Spinal cord (tissue), 10 donors: ENCODE measurements at places on chromosomes 5 and 9.

- no peak overlapping the region for H3K27ac ChIP-seq
- H3K4me1 ChIP-seq, result no peaks in the 10 kb centered on the region
- DNase-seq, result no peak
- H3K4me3 ChIP-seq, result no peak overlapping the region
- no peaks in the 10 kb centered on the region for H3K27me3 ChIP-seq
- no peaks in the 10 kb centered on the region for H3K36me3 ChIP-seq
These were observed 120.6 kb upstream of the NIPBL start for GRCh38 chr5:36755920-36756488.

GRCh38 chr9:33465596-33466564, 7.8 kb downstream of the NOL6 start:
- H3K36me3 ChIP-seq, result peaks cover 95% of the 10 kb centered on the region
- no peaks in the 10 kb centered on the region for H3K4me1 ChIP-seq
- H3K4me3 ChIP-seq, result no peak overlapping the region

DNA sequence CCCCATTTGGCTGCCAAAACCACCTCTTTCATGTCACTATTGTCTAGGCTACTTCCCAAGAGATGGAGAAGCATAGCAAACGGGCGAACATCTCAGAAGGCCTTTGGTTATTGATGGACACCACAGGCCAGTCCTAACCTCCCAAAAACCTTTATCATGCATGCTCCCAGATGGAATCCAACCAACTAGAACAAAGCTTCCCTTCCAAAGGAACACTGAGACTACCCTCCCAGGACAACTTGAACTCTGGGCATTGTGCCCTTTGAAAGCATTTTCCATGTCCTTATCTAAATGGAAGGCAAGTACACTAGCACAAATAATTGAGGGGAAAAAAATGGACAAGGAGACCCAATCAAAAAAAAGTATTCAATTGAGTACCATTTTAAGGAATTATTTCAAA, 65.6 kb downstream of the SPOCK1 start:
- H3K36me3 ChIP-seq, result no peaks in the 10 kb centered on the region
- no peaks in the 10 kb centered on the region for H3K27me3 ChIP-seq

DNA sequence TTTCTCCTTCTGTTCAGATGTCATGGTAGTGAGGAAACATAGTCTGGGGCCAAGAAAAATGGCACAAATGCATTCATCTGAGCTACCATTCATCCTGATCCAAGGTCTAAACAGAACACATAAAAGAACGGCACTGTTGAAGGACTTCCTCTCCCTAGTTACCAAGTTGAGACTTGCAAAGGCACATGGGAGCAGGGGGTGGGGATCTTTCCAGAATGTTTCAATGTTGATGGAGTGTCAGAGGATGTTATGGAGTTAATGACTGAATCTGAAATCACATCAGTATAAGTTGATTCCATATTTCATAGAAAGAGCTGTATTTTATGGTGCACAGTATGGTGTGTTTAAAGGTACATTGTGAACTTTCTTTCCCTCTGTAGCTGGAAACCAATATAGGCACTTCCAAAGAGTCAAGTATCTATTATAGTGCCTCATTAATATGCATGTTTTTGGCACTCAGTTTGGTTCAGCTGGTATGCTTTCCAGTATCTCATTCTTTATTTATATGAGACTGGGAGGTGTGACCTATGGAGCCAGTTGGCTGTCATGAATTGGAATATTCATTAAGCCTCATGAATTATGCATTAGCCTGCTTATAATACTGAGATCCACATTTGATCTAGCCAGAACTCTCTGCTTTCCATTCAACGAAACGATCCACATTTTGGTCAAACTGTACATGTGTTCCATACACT, 603.0 kb downstream of the NR2F1-AS1 start:
- H3K4me3 ChIP-seq, result no peak overlapping the region
- no peaks in the 10 kb centered on the region for H3K27me3 ChIP-seq
- DNase-seq, result peak; percentile 91
- H3K36me3 ChIP-seq, result no peaks in the 10 kb centered on the region
- H3K4me1 ChIP-seq, result peaks cover 4% of the 10 kb centered on the region

DNA sequence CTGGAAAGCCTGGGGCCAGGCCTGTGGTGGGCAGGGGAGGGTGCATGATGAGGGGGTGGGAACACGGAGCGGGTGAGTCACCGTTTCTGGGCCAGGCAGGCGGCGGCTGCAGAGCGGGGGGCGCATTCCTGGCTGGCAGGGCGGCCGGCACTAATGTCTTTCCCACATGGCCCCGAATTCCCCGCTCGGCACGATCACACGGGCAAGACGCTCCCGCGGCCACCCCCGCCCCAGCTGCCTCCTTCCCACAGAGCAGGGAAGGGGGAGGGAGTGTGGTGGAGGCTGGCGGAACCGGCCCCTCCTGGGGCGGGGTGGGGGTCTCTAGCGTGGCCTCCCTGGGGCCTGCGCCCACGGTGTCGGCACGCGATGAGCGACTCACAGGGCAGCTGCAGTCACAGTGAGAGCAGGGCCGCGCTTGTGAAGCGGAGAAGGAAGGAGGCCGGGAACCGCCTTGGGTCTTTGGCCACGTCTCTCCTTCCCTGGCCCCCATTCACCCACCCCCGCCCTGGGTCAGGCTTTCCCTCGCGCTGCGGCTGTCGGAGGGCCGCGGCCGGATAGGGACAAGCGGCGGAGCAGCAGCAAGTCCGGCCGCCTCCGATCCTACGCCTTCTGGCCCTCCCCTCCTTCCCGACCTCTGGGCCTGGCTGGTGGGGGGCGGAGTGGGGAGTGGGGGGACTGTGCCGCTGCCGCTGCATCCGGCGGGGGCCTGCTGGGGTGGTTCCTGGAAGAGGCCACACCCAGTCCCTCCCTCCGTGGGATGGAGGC, 48.9 kb downstream of the CXXC5 start:
- H3K36me3 ChIP-seq, result peaks cover 3% of the 10 kb centered on the region
- H3K27ac ChIP-seq, result peak overlapping the region; percentile 96
- H3K4me3 ChIP-seq, result peak overlapping the region; percentile 28
- no peak for DNase-seq
- H3K27me3 ChIP-seq, result no peaks in the 10 kb centered on the region

GRCh38 chr5:124477577-124477976, 268.9 kb downstream of the ZNF608 start:
- no peak overlapping the region for H3K27ac ChIP-seq
- H3K36me3 ChIP-seq, result no peaks in the 10 kb centered on the region
- peaks cover 4% of the 10 kb centered on the region for H3K4me1 ChIP-seq
- no peak for DNase-seq

DNA sequence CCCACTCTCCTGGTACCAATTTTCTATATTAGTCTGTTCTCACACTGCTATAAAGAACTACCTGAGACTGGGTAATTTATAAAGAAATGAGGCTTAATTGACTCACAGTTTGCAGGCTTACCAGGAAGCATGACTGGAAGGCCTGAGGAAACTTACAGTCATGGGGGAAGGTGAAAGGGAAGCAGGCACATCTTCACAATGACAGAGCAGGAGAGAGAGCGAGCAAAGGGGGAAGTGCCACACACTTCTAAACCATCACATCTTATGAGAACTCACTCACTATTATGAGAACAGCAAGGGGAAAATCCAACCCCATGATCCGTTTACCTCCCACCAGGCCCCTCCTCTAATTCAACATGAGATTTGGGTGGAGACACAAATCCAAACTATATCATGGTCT, 72.2 kb downstream of the ATG10 start:
- no peaks in the 10 kb centered on the region for H3K36me3 ChIP-seq
- DNase-seq, result no peak
- H3K27ac ChIP-seq, result no peak overlapping the region
- no peak overlapping the region for H3K4me3 ChIP-seq
- H3K27me3 ChIP-seq, result no peaks in the 10 kb centered on the region

DNA sequence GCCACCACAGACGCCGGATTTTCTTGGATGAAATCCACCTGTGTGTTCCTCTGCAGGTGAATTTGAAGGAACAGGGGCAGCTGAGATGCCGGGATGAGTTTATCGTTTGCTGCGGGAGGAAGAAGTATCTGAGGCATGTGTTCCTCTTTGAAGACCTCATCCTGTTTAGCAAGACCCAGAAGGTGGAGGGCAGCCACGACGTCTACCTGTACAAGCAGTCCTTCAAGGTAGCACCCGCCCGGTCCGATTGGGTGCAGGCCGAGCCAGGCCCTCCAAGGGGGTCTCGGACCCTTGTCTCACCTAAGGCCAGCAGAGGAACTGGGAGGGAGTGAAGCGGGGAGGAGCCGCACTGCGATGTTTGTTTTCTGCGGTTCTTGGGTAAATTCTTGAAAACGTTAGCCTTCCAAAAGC, 18.4 kb upstream of the LRRC14B start:
- no peak overlapping the region for H3K4me3 ChIP-seq
- peaks cover 53% of the 10 kb centered on the region for H3K36me3 ChIP-seq
- peaks cover 28% of the 10 kb centered on the region for H3K4me1 ChIP-seq

DNA sequence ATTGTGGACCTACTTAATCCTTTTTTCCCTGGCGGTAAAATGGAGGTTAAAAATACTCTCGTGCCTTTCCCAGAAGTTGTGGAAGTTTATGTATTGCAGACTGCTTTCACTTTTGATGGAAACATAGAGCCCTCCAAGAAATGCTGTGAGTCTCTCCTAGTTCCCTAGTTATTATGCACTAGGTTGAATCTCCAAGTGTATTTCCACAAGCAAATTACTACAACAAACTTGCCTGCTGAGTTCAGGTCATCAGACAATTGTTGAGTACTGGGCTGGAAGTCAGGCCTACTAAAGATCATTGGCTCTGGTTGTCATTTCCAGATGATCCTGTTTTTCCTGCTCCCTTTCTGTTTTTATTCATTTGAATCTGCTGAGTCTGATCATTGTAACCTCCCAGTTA, 104.1 kb downstream of the CD180 start:
- H3K4me1 ChIP-seq, result peaks cover 5% of the 10 kb centered on the region
- peak overlapping the region; percentile 43 for H3K27ac ChIP-seq
- H3K36me3 ChIP-seq, result no peaks in the 10 kb centered on the region
- peak; percentile 45 for DNase-seq
- no peaks in the 10 kb centered on the region for H3K27me3 ChIP-seq

DNA sequence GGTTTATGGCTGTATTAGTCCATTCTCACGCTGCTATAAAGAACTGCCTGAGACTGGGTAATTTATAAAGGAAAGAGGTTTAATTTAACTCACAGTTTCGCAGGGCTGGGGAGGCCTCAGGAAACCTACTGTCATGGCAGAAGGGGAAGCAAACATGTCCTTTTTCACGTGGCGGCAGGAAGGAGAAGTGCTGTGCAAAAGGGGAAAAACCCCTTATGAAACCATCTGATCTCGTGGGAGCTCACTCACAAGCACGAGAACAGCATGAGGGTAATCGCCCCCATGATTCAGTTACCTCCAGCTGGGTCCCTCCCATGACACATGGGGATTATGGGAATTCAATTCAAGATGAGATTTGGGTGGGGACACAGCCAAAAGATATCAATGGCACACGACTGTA, 13.9 kb downstream of the LRRC70 start:
- no peaks in the 10 kb centered on the region for H3K27me3 ChIP-seq
- no peaks in the 10 kb centered on the region for H3K36me3 ChIP-seq
- no peak for DNase-seq
- no peak overlapping the region for H3K27ac ChIP-seq
- no peak overlapping the region for H3K4me3 ChIP-seq
- H3K4me1 ChIP-seq, result no peaks in the 10 kb centered on the region

GRCh38 chr5:132821791-132822190, 8.7 kb downstream of the SHROOM1 start:
- H3K4me1 ChIP-seq, result peaks cover 64% of the 10 kb centered on the region
- peaks cover 26% of the 10 kb centered on the region for H3K27me3 ChIP-seq
- DNase-seq, result no peak
- H3K36me3 ChIP-seq, result peaks cover 7% of the 10 kb centered on the region

GRCh38 chr9:3827175-3827574, 301.4 kb upstream of the RFX3 start:
- H3K27ac ChIP-seq, result no peak overlapping the region
- no peaks in the 10 kb centered on the region for H3K4me1 ChIP-seq
- no peak for DNase-seq
- H3K4me3 ChIP-seq, result no peak overlapping the region
- peaks cover 7% of the 10 kb centered on the region for H3K36me3 ChIP-seq
- H3K27me3 ChIP-seq, result no peaks in the 10 kb centered on the region
